A673 (cell line): ENCODE measurements at places on chromosomes 1 and 21.

DNA sequence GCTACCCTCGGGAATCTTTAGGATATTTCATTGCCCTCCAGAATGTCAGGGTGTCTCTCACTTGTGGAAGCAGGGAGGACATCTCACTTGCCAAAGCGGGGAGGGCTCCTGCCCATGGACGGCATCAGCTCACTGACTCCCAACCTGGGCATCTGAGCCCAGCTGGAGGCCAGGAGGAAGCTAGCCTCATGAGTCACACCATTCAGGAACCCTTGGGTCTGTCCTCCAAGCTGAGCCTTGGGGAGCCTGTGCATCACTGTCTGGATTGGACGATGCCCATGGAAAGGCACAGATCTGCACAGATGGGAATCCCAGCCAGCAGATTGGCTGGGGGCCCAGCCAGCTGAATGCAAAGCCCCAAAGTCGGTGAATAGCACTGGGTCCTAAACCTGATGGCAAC lies 25.2 kb downstream of the WNT3A start:
- no peaks in the 10 kb centered on the region for H3K36me3 ChIP-seq
- no peak overlapping the region for H3K27ac ChIP-seq

DNA sequence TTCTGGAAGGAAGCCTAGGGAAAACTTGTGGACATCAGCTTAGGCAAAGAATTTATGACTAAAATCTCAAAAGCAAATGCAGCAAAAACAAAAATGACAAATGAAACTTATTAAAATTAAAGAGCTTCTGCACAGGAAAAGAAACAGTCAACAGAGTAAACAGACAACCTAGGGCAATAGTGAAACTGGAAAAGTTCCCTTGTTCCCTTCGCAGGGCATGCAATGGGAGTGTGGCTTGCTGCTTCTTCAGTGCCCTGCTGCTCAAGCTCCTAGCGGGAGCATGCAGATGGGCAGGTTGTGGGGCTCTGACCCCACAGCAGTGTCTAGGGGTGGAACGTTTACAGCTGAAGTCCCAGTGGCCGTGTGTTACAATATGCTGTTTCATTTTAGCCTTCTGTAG lies 1797.4 kb downstream of the NCAM2 start:
- H3K4me1 ChIP-seq = peaks cover 12% of the 10 kb centered on the region
- H3K4me3 ChIP-seq = no peak overlapping the region
- no peaks in the 10 kb centered on the region for H3K36me3 ChIP-seq
- no peaks in the 10 kb centered on the region for H3K27me3 ChIP-seq

- H3K27me3 ChIP-seq = no peaks in the 10 kb centered on the region
- H3K4me1 ChIP-seq = no peaks in the 10 kb centered on the region
- no peaks in the 10 kb centered on the region for H3K36me3 ChIP-seq
- peak; percentile 64 for DNase-seq
- no peak overlapping the region for H3K4me3 ChIP-seq
These were observed 48.0 kb downstream of the TBCE start for GRCh38 chr1:235415008-235415904.

GRCh38 chr1:17204546-17205440 lies at the start of gene PADI1:
Gene PADI1, plus strand, starts transcription at chr1:17205128. Its CDS starts 90 bp downstream, at chr1:17205218.
- peaks cover 30% of the 10 kb centered on the region for H3K4me1 ChIP-seq
- no peak within 1 kb of the TSS for H3K27ac ChIP-seq
- H3K4me3 ChIP-seq = no peak within 1 kb of the TSS
- no peaks in the 10 kb centered on the region for H3K27me3 ChIP-seq
- no peak for DNase-seq

DNA sequence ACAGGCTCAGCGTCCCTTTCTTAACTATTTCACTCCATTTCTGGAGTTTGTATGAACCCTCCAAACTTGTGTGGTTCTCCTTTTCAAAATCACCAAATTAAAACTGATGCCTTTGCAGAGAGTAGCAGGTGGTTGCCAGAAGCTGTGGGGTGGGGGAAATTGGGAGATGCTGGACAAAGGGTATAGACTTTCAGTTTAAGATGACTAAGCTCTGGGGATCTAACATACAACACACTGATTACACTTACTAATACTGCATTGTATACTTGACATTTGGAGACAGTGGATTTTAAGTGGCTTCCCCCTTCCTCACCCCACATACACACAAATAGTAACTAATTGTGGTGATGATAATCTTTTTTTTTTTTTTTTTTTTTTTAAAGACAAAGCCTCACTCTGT lies 11.1 kb upstream of the SCYL3 start:
- no peaks in the 10 kb centered on the region for H3K36me3 ChIP-seq
- H3K4me3 ChIP-seq = no peak overlapping the region
- peaks cover 25% of the 10 kb centered on the region for H3K27me3 ChIP-seq
- no peak for DNase-seq
- H3K27ac ChIP-seq = no peak overlapping the region
